GM04503 (cell line): ENCODE measurements at places on chromosomes 7 and 10.

DNA sequence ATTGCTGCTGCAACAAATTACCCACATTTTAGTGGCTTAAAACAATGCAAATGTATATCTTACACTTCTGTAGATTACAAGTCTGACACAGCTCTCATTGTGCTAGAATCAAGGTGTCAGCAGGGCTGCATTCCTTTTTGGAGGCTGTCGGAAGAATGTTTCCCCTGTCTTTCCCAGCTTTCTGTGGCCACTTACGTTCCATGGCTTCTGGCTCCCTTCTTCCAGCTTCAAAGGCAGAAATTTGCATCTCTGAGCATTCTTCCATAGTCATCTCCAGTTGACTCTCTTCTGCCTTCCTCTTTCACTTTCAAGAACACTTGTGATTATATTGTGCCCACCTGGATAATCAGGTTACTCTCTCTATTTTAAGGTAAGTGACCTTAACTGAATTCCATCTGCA, 125.3 kb downstream of the GPR158 start:
- no peak for DNase-seq

DNA sequence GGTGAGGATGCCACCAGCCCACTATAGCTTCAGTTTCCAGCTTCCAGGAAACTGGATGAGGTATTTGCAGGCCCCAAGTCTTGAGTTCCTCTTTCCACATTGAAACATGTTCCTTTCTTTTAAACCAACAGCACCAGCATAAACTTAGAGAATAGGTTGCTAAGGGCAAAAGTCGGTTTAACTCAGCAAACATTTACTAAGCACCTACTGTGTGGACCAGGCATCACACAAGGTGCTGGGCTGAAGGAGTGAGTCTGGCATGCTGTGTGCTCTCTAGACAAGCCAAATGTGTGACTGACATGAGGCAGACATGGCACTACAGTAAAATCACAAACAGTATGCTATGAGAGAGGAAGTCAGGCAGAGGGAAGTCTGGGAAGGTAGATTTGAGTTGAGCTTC, 11.0 kb upstream of the RASSF4 start:
- DNase-seq: no peak

DNA sequence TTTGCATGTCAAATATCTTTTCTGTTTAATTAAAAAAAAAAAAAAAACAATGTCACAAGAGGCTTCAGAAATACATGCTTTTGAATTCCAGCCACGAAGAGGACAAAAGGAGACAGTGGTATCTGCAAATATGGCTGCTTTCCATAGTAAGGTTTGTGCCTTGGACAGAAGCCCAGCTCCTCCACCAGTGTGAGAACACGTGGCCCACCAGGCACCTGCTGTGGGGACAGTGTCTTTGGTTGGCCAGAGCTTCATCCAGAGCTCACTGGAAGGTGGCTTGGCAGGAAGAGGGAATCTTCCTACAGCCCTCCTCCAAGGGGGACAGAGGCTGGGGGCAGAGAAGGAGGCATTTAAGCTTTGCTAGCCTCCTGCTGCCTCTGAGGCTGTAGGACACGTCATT, 144.6 kb downstream of the GLCCI1 start:
- no peak for DNase-seq

- DNase-seq: no peak
These were observed 5.9 kb upstream of the IFIT1B start for GRCh38 chr10:89371987-89372386.

DNA sequence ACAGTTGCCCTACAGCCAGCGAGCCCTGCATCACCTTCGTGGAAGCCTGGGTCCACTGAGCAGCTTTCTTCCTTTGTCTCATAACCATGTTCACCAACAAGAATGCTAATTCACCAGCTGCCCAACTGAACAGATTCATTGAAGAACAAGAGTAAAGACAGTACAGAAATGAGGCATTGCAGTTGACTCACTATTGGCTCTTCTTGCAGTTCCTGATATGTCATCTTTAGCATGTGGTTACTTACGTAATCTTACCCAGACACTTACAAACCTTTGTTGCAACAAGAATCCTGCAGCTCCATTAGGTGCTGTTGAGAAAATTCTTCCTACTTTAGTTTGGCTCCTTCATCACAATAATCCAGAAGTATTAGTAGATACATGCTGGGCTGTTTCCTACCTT, 174.0 kb upstream of the TPK1 start:
- no peak for DNase-seq

DNA sequence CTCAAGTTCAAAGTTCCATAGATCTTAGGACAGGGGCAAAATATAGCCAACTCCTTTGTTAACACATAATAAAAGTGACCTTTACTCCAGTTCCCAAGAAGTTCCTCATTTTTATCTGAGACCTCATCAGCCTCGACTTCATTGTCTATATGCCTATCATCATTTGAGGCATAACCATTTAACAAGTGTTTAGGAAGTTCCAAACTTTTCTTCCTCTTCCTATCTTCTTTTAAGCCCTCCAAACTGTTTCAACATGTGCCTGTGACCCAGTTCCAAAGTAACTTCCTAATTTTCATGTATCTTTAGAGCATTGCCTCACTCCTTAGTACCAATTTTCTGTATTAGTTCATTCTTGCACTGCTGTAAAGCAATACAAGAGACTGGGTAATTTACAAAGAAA, 569.1 kb downstream of the ANKRD7 start:
- DNase-seq: no peak

- DNase-seq: no peak
These were observed 75.3 kb downstream of the GAD2 start for GRCh38 chr10:26291721-26292480.

DNA sequence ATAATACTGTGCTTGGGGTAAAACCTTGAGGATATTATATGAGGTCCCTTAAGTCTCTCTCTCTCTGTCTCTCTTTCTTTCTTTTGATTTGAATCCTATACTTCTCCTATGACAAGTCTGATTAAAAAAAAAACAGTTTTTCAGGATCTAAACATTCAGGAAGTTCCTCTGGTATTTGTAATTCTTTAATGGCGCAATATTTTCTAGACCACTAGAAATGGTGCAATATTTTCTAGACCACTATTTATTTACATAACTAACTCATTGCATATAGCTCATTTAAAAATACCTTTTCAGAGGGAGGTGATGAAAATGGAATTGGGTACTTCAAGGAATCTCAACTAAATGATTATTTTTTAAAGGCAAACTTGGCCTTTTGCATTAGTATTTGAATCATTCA, 1235.3 kb downstream of the GATA3 start:
- DNase-seq: no peak

DNA sequence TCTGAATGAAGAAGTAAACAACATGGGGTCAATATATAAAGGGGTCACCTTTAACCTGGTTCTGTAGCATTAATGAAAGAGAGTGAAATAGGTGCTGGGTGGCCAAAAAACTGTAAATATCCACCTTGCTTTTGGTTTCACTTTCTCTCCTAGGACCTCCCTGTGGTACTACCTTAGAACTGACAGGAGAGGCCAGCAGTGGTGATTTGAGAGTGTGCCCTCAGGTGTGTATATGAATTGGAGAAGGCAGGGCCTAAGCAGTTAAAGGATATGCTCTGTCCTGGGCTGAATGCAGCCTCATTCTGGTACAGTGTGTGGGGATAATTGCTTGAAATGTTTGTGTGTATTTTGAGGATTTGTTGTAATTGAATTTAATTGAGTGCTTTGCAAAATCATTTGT, 62.0 kb downstream of the BBS9 start:
- DNase-seq: no peak
